ENCODE measurements at places on chromosomes 3 and 15. TPM values are rescaled to one million over a fixed set of nuclear protein-coding genes. Genes with fewer than 3 reads are reported as not detected.

PLCH1 gene
- polyA plus RNA-seq = 7.4 TPM

NCEH1 gene
- 4.1 TPM for polyA plus RNA-seq

STOML1 gene
- polyA plus RNA-seq = 9.6 TPM

PIF1 gene
- 7.2 TPM for polyA plus RNA-seq

ADGRG7 gene
- 56.1 TPM for polyA plus RNA-seq

SLC12A8 gene
- 21.6 TPM for polyA plus RNA-seq

KLHL6 gene
- 2.5 TPM for polyA plus RNA-seq

HYAL1 gene
- polyA plus RNA-seq = 2.1 TPM

GP9 gene
- polyA plus RNA-seq = 0.18 TPM

TUSC7 gene
- polyA plus RNA-seq = not detected

GOLGA8T gene
- 0.75 TPM for polyA plus RNA-seq

CIB2 gene
- 151 TPM for polyA plus RNA-seq
